Upper lobe of left lung (tissue), 6 donors: ENCODE measurements at places on chromosomes 4 and X. TPM values are rescaled to one million over a fixed set of nuclear protein-coding genes. Genes with fewer than 3 reads are reported as not detected.

DNA sequence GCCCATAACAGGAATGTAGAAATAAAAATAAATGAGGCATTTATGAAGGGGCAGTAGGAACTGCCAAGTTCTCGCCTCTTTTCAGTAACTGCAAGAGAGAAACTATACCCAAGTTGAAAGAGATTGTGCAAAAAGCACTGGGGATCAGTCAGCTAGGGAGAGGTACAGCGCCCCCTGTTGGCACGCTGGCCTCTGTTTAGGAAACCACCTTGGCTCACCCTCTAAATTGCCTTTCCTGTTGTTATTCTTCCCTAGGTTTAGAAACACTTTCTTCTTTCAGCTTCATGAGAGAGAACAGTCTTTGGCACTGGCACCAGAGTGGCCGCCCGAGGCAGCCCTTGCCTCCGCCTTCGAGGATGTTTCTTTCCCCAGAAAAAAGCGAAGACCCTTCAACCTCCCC lies 348.5 kb downstream of the MID1IP1 start:
- DNase-seq = no peak

DNA sequence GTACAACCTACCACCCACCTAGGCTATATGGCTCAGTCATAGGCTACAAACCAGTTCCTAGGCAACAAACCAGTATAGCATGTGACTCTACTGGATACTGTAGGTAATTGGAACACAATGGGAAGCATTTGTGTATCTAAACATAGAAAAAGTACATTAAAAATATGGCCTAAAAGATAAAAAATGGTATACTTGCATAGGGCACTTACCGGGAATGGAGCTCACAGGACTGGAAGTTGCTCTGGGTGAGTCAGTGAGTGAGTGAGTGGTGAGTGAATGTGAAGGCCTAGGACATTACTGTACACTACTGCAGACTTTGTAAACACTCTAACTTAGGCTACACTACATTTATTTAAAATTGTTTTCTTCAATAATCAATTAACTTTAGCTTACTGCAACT lies 139.2 kb upstream of the RBPJ start:
- DNase-seq = no peak

DNA sequence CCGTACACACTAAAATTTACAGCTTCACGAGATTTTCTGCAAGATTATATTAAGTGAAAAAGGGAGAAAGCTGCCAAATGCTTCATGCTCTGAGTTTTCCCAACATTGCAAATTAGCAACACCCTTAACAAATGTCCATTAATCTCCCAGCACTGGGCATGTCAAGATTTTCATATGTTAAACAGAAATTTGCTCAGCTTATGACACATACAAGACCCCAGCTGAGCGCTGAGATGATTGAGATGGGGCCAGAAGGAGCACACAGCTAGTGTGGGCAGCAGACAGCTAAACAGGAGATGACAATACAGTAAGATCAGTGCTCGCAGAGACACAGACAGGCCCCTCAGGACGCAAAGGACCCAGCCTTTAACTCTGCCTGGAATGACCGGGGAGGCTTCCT lies 208.8 kb downstream of the STK32B start:
- no peak for DNase-seq

DNA sequence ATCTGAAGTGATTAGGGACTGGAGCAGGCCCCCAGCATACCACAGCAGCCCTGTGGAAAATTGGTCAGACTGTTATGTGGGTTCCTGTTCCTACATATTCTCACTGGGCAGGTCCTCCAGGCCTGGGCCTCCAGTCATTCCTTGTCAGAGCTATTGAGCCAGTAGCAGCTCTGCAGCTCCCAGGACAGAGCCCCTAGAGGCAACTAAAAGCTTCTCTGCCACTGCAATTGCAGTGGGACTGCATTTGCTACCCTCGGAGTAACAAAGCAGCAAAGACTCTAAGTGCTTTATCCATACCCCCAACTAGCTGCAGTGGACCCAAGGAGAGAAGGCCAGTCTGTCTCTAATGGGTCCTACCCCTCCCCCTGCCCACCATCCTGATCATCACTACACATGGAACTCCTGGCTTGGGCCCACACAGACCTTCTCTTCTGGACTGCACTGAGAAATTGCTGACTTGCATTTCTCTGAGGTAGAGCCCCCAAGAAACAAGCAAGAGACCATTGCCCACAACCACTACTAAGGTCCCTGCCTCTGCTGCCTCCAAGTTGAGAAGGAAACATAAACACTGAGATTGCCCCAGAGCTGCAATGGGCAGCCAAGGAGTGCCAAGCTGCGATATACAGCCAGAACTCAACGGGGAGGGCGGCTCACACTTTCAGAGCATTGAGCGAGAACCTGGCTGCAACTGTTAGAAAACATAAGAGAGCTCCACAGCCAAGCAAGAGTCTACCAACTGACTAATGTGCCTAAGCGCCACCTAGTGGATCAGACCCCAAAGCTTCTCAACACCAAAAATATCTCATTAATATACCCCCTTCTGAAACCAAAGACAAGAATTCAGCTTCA lies 738.7 kb upstream of the NDST4 start:
- DNase-seq = no peak

GRCh38 chrX:151929126-151929525 lies 16.4 kb downstream of the MAGEA4 start:
- DNase-seq = no peak

- DNase-seq = no peak
Measured at GRCh38 chrX:51899741-51900140, 6.3 kb downstream of the MAGED1 start.

GRCh38 chr4:102599455-102599854 lies 98.3 kb downstream of the NFKB1 start:
- no peak for DNase-seq

GRCh38 chr4:156975686-156976085 lies 4.1 kb upstream of the PDGFC start:
- no peak for DNase-seq

- no peak for DNase-seq
Measured at GRCh38 chrX:110022599-110023448, 19.9 kb downstream of the TMEM164 start.

DNA sequence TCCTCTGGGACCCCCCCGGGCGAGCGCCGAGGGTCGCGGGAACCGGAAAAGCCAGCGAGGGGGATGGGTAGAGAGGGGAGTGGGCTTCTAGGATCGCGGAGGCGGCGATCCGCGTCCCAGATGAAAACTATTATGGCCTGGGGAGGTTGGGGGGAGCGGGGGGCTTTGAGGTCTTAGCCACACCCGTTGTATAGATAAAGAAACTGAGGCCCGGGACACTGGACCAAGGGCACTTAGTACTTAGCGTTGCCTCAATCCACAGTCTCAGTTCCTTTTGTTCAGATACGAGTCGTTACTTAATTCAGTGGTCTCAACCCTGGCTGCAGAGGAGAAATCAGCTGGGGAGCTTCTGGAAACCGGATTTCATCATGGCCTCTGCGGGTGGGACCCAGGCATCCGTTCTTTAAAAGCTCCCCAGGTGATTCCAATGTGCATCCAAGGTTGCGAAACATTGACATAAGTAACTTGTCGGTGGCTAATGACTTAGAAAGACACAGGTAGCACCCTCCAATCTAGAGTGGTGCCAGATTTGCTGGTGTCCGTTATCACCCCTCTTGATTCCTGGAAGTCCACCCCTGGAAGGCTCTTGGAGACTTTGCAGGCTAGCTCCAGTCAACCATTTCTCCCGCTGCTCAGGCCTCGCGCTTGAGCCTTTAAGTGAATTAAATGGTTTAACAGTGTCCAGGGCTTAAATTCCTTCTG lies 90.7 kb downstream of the GEMIN8 start:
- no peak for DNase-seq

- no peak for DNase-seq
Measured at GRCh38 chr4:16916031-16916430, 17.6 kb upstream of the LDB2 start.

The SAGE1 gene
- not detected for total RNA-seq

The NDNF gene
- total RNA-seq = 121 TPM

The NCAPG gene
- 2.4 TPM for total RNA-seq

The H2BW2 gene
- total RNA-seq = not detected

The ELOVL6 gene
- total RNA-seq = 3.6 TPM

The SNX25 gene
- total RNA-seq = 109 TPM

The MAGEB1 gene
- not detected for total RNA-seq
